Activated T-cell treated with anti-CD3 and anti-CD28 coated beads, Interleukin-2, amount 50 U/mL, for 24 hours (primary cell): ENCODE measurements at places on chromosomes 12 and 14.
A peak's percentile ranks its signal among the peaks of the same experiment; 100 is the strongest.

GRCh38 chr14:96747006-96747405, 50.2 kb upstream of the VRK1 start:
- DNase-seq: no peak

DNA sequence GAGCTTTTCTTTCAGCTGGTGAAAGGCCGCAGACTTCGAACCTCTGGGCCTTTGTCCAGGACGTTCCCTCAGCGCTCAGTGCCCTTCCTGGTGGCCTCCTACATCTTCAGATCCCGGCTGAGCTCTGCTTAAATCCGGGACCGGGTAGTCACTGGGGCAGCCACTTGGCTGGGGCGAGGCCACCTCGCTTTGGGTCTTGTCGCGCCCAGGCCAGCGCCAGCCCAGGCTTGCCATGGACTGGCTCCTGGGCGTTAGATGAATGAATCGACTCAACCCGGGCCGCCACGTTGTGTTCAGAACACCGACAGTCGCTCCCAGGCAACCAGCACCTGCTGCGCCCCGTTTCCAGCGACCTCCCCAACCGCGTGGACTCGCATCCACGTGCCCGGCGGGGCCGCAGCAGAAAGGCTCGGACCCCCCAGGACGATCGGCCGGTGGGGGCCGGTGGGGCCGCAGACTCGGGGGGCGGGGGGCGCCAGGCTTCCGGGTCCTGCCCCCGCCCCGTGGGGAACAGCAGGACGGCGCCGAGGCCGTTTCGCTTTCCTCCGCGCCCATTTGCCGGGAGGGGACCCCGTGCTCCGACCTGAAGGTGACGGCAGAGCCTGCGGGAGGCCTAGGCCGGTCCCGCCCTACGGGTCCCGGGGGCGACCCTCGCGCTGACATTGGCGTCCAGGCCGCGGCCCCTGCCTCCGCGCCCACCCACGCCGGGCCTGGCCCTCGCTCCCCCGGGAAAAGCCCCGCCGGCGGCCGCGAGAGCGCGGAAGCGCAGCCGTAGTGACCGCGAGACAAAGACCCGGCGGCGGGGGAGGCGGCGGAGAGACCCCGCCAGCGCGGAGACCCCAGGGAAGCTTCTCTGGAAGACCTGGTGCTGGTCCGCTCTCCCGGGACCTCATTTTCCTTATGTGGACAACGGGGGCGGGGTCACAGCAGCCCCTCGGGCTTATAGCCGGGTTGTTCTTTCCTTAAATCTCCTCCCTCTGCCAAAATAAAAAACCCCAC, 37.3 kb upstream of the RCOR1 start:
- peak; percentile 81 for DNase-seq

DNA sequence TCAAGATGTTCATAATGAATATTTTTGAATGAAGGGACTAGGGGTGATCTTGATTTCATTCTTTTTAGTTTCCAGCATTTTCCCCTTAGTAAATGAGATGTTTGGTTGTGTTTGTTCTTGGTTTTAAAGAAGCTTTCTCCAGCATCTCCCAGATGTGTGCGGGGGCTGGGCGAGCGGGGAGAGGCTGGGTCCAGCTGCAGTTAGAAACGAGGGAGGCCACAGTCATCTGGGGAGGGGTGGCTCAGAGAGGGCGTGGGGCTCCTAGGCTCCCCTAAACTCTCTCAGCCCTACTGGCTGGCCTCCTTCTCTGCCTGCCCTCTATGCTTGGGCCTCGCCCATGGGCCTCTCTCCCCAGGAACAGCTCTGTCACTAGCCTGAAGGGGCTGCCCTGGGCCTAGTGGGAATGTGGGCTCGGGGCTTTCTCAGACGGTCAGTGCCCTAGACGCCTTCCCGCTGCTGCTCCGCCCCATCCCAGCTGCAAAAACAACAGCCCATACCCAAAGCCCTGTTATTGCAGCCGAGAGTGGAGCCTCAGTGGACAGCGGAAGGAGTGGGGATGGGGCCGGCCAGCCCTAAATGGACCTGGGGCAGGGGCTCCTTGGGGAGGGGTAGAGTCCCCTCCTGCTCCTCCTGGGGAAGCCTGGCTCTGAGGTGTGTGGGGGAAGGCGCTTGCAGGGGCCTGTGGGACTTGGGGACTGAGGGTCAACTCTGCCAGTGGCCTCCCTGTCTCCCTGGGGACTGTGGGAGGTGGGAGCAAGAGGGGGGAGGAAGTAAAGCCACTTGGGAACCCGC, 18.3 kb upstream of the EIF2B2 start:
- DNase-seq: no peak

DNA sequence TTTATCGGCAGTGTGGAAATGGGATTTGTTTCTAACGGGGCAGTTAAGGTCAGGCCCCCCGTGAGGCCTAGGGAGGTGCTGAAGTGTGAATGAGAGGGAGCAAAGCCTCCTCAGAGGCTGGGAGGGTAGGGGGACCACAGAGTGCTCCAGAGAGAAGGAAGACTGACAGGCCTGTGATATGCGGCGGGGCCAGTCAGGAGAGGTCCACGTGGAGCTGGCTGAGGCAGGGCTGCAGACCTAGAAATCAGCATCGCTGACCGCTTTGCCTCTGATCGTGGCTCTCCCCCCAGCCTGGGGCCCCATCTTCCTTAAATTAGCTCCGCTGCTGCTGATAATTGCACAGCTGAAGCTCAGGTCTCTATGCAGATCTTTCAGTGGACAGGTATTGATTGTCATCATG, 240.8 kb upstream of the PWP1 start:
- no peak for DNase-seq

DNA sequence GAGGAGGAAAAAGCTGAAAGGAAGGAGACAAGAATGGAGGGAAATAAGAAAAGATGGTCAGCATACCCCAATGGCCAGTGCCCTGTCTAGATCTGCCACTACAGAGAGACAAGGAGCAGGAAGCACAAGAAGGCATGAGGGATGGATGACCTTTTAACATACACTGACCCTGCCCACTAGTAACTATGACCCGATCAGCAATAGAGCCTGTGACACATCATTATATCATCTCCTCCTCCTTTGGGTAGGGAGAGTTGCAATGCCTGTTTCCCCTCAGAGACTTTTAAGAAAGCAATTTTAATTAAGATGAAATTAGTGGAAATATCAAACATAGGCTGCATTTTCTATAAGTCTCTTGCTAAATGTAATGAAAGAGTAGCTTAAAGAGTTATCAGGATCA, 4.7 kb upstream of the SLC2A13 start:
- no peak for DNase-seq

DNA sequence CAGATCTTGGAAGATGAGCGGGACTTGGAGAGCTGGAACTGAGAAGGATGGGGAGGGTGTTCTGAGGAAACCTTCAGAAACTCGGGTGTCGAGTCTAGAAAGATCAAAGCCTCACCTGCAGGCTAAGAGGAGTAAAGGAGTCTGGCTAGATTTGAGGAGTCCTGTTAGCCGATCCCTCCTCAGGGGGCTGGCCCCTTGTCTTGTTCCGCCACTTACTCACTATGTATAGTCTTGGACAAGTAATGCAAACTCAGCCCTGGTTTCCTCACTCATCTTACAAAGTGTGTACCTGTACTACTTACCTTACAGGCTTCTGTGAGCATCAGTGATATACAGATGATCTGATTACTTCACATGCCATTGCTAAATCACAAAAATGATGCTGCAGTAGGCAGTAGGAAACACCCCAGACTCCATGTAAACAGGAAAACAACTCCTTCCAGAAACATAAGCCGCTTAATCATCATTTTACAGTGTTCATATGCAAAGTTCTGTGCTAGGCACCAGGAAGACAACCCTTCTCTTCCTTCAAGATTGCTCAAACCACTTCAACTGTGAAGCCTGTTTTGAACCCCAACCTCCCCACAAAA, 2.0 kb upstream of the SPTLC2 start:
- no peak for DNase-seq

GRCh38 chr12:1916371-1917171, 1.9 kb downstream of the CACNA2D4 start:
- peak; percentile 19 for DNase-seq

DNA sequence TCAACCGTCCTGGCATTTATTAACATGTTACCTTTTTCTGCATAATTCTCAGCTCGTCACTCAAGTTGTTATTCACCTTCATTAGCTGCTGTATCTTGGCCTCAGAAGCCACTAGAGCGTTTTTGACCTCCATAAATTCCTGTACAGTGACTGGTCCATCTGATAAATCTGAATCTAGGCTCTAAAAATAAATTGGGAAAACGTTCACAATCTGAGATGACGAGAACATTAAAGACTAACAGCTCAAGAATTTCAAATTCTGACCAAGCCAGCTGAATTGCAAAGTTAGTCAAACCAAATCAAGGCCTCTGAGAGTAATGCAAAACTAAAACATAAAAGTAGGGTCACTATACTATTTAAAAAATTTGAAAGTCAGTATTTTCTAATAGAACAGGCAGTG, 45.0 kb downstream of the GIT2 start:
- DNase-seq: no peak

- no peak for DNase-seq
These were observed 185.8 kb downstream of the EGLN3 start for GRCh38 chr14:33764876-33765650.

DNA sequence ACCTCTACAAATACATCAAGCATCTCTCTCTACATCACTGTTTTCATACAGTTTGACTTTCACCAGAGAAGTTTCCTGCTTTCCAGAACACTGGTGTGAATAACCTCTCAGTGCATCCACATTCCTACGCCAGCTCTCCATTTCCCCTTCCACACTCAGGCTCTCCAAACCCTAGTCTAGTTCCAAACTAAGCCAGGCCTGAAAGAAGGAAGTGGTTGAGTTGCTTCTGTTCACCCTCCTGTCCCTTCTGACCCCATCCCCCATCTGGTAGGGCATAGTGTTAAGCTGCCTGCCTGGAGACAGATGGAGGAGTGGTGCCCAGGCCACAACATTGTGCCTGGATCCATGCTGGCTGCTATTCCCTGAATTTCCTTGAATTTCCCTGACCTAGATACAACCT, 132.4 kb downstream of the GPR65 start:
- DNase-seq: no peak

DNA sequence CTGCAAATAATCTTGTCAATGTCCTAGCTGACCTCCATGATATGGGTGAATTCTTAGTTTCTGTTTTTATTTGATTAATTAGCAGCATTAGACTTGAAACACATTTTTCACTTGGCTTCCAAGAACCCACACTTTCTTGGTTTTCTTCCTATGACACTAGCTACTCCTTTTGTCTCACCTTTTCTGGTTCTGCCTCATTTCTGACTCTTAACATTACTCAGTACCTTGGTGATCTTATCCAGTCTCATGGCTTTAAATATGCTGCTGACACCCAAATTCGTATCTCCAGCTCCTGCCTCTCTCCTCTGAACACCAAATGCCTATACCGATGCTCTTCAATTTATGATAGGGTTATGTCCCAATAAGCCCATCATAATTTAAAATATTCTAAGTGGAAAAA, 32.0 kb upstream of the SSTR1 start:
- no peak for DNase-seq

DNA sequence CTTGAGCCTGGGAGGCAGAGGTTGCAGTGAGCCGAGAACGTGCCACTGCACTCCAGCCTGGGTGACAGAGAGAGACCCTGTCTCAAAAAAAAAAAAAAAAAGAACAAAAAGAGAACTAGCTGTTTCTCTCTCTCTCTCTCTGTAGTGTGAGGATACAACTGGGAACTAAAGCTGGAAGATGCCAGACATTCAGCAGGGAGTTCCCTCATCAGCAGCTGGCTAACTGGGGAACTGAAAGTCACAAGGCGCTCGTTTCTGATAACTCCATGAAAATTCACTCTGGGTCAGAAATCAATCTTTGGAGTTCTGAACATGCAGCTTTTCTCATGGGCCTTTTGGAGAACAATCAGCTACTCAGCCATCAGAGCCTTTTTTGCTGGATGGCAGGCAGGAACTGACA, 43.5 kb upstream of the MAP1LC3B2 start:
- DNase-seq: no peak

DNA sequence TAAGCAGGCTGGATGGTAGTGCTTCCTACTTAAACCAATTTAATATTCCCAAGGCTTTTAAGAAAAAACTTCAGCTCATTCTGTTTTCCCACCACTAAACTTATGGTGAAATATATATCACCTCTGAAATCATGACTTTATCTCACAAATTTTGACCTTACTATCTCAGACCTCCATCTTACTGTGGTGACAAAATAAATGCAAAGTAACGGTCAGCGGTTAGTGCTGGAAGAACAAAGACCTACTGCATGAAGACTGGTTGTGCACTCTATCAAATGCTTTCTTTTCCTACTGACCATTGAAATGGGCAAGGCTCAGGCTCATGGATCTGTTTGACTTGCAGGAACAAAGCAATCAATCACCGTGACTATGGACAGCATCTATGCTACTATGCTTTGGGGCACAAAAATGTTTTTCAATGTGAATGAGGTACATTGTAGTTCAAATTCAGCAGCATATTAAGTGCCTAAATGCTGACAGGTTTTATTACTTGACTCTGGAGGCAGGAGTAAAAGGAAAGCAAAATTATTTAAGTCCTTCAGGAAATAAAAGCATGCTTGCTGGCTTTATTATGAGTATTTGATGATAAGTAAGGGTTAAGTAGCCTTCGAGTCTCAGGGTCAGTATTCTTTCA, 43.1 kb upstream of the GTF2A1 start:
- DNase-seq: no peak

DNA sequence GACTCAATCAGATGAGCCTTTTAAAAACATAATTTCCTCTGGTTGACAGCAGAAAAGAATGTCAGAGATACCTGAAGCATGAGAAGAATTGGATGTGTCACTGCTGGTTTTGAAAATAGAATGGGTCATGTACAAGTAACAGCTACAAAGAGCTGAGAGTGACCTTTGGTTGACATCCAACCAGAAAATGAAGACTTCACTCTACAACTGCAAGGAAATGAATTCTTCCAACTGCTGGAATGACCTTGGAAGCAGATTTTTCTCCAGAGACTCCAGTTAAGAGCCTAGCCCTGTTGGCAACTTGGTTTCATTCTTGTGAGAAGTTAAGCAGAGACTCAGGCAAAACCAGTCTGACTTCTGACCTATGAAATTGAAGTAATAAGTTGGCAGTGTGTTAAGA, 505.9 kb downstream of the SLC16A7 start:
- DNase-seq: no peak

DNA sequence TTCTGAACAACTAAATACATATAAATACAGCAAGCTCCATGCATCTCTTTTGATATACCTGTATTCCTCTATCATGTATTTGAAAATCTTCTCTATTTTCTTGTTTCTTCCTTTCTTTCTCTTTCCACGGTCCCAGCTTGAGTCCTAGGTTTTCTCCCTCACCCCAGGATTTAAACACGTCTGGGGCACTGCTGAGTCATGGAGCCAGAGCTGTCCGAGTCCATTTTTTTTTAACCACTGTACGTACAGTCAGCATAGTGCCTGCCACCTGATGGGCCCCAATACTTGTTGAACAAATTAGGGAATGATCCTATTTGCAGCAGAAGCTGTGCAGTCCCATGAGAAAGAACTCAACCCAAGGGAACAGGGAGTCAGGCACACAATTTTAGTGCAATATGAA, 158.1 kb downstream of the ATP23 start:
- DNase-seq: no peak

- DNase-seq: peak; percentile 60
These were observed 43.8 kb downstream of the DDHD1 start for GRCh38 chr14:53109105-53110041.

GRCh38 chr12:52005903-52006703, 643 bp upstream of the TAMALIN start:
- DNase-seq: no peak
